ENCODE measurements at places on chromosomes 12 and 14.

DNA sequence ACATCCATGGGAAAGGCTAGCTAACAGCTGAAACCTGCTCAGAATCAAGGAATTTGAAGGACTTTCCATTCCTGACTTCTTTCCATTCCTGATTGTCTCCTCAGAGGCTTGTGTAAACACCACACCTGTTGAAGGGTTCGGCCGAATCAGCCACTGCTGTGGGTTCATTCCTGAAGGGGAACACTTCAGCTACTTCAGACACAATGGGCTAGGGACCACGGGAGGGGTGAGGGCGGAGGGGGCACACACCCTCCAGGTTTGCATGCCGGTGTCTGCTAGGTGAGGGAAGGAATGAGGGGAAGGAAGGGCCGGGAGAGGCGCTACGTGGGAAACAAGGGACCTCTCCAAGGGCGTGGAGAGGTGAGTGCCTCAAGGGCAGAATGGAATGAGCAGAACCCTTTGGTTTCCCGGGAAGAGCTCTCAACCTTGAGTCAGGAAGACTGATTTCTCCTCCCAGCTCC, 1.3 kb downstream of the GPRC5A start:
- no peak for DNase-seq

- DNase-seq: no peak
Observed at GRCh38 chr14:90760078-90760444, 56.2 kb downstream of the TTC7B start.

DNA sequence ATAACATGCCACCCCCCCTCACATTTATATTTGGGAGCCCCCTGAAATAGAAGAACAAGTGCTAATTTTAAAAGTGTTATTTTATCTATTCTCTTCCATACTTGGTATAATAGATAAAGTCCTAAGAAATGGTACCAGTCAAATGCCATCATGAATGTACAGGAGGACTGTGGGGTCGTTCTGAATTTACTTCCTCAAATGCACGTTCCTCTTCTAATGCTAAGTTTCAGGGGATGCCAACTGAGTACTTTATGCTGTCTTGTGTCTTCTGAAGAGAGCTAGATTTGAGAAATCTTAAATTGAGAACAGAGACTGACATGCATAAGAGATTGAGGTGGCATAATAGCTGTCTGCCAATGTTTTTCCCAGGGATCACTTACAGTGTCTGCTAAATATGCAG, 59.0 kb downstream of the CFAP54 start:
- DNase-seq: no peak

GRCh38 chr12:11347810-11348209, 37.6 kb upstream of the PRB4 start:
- no peak for DNase-seq

GRCh38 chr14:76564471-76565422, 188.8 kb downstream of the ESRRB start:
- no peak for DNase-seq

GRCh38 chr12:65602253-65602609, 222.1 kb upstream of the HMGA2 start:
- DNase-seq: no peak

GRCh38 chr12:71269281-71269598, 111.4 kb upstream of the TSPAN8 start:
- DNase-seq: no peak
